ENCODE measurements at places on chromosomes 4 and X.

- no peak for DNase-seq
Observed at GRCh38 chr4:23327120-23327519, 562.7 kb downstream of the PPARGC1A start.

- DNase-seq: no peak
Observed at GRCh38 chr4:2330091-2331042, 68.5 kb upstream of the MXD4 start.

DNA sequence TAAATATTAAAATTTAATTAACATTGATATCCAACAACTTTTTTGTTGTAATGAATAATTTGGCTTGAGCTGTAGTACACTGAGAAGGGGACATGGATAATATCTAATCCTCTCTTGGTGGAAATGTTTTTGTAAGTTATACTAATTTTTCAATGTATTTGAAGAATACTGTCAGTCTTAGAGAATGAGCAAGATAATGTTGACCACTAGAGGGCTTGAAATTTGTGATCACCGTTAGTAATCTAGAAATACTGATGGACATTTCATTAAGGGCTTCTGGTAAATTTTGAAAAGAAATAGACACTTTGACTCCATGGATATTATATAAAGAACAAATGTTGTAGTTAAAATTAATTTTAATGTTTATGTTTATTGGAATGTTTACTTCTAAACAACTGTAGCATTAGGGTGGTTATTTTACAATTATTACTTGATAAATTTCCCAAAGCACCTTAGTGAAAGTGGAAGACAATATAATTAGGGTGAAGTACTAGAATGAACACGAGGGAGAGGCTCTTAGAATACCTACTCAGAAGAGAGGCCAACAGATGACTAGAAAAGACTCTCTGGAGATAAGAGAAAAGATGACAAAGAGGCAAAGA, 20.0 kb upstream of the CAMK2D start:
- peak; percentile 48 for DNase-seq

DNA sequence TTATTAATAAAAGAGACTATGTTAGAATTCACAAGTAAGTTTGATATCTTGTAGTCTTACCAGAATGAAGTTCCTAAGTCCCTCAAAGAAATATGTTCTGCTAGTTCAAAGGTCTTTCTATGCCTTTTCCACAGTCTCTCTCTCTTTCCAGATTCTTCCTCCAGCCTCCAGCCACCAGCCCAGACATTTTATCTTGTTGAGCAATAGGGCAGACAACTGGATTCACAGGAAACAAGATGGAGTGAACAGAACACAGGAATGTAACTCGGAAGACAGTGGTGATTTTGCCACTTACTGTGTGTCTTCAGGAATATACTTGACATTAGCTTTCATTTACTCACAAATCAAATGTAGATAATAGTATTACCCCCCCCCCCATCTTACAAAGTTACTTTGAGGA, 17.1 kb upstream of the CPEB2 start:
- no peak for DNase-seq

- DNase-seq: no peak
Observed at GRCh38 chrX:16754019-16754418, 32.2 kb upstream of the TXLNG start.

DNA sequence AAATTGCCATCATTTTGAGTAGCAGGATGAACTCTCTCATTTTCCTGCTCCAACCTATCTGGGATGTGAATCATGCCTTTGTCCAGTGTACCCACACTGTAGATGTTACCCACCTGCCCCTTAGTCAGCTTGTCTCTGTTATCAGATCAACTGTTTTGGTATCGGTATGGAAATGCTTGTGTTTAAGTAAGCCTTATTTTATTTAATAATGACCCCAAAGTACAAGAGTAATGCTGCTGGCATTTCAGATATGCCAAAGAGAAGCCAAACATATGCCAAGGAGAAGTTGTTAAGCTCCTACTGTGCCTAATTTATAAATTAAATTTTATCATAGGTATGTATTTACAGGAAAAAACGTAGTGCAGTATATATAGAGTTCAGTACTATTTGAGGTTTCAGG, 18.6 kb upstream of the RAP1GDS1 start:
- no peak for DNase-seq

- DNase-seq: no peak
Observed at GRCh38 chrX:41732260-41732659, 8.3 kb downstream of the GPR82 start.

- DNase-seq: no peak
Observed at GRCh38 chr4:28179126-28179525, 1318.5 kb downstream of the STIM2 start.

DNA sequence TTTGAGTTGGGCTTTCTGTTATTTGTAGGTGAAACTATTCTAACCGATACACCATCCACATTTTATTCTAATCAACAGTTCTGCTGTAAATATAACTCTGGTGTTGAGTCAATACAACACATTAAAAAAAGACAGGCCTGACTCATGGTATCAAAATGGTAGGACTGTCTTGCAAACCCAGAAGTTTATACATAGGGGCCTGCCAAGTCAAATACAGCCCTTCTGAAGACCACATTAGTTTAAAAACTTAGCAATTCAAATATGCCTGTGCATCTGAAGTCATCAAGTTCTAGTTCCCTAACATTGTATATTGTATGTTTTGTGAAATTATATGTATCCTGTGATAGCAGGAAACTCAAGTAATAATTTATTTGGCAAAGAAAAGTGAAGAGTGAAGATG, 24.4 kb upstream of the PDE5A start:
- no peak for DNase-seq

All from eye (tissue), 1 donor.